ENCODE measurements at places on chromosomes 1 and 21. TPM values are rescaled to one million over a fixed set of nuclear protein-coding genes. Genes with fewer than 3 reads are reported as not detected.

Gene SRGAP2C
- total RNA-seq: 65.3 TPM

Gene TMEM269
- total RNA-seq: 0.07 TPM

Gene NPHS2
- not detected for total RNA-seq

Gene RHOU
- total RNA-seq: 3.5 TPM

Gene IQGAP3
- total RNA-seq: 2.2 TPM

Gene AKR1A1
- 118 TPM for total RNA-seq

Gene CD1B
- total RNA-seq: not detected

Gene TAS1R1
- total RNA-seq: not detected

Gene LAPTM5
- 0.77 TPM for total RNA-seq

Gene RNU1-2
- 1,553 TPM for total RNA-seq

Gene AJAP1
- total RNA-seq: 0.34 TPM

Gene GNAT2
- total RNA-seq: not detected

Gene S100A16
- total RNA-seq: 54.4 TPM

Data from astrocyte (in vitro differentiated cells and primary cell).